ENCODE measurements at places on chromosomes 7 and 10.

DNA sequence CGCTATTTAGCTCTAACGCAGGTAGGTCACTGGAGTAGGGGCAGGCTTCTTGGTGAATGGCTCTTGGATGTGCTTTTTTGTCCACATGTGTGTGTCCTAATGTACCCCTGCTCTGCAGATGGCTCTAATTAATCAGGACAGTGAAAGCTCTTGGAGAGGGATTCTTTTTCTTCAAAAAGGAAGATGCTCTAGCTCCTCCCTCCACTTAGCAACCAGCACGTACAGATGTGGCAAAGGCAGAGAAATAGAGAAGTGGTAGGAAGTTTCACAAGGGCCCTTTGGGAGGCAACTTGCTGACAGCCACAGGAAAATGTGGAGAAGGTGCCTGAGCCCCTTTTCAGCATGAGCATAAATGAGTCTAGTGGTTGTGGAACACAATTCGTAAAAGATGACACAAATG is 221.7 kb downstream of the PLXNA4 start:
- DNase-seq: no peak

DNA sequence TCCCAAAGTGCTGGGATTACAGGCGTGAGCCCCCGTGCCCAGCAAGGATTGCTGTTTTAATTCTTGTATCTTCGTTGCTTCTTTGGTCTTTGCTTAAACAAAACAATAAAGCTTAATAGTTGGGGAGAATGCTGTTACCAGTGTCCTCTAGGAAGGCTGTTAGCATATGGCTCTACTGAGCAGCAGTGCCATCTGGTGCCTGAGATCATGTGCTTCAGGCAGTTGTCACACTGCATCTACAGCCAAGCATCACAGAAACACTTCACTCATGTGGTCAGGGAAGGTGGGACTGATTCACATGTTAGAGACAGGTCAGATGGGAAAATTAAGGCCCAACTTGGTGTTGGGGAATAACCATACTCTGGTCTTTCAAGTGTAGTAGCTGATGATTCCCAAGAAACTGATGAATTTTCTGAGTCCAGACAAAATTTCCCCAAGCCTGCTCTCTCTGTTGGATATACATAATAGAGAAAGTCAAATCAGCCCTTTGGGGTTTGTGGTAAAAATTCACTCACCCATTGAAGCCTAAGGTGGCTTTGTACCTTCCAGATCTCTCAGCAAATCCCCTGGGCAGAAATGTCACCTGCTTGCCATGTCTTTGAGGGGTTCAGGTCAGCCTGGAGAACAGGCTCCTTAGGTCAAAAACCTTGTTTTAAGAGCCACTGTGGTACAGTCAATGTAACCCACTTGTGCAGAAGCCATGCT is 28.4 kb downstream of the UBE2D4 start:
- DNase-seq: no peak

DNA sequence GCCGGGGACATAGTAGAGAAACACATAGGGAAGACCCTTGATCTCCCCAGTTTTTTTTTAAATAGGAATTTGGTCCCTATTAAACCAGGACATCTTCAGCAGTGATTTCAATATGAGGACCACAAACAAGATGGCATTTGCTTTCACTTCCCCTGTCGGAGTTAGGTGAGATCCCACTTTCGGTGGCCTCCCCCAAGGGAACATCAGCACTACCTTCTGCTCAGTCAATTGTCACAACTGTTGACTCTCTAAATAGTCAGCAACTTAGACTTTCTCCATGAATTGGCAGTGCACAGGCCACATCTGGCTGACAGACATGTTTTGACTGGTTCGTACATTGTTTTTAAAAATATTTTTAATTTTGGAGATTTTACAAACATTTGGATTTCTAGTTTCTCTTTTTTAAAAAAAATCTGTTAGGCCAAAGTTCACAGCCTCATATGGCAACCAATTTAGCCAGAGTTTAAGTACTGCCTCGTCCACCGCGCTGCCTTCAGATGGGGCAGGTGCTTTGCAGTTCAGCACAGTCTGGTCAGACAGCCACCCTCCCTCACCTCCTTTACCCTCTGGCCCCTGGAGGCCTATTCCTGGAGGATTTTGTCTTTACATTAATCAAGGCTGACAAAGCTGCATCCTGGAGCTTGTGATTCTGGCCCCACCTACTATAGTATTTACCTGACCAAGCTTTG is 139.2 kb upstream of the PRR15 start:
- no peak for DNase-seq

GRCh38 chr7:27140126-27140857 is 3.2 kb downstream of the HOXA5 start:
- no peak for DNase-seq

- DNase-seq: no peak
Observed at GRCh38 chr7:83643012-83643411, 5.9 kb downstream of the SEMA3E start.

DNA sequence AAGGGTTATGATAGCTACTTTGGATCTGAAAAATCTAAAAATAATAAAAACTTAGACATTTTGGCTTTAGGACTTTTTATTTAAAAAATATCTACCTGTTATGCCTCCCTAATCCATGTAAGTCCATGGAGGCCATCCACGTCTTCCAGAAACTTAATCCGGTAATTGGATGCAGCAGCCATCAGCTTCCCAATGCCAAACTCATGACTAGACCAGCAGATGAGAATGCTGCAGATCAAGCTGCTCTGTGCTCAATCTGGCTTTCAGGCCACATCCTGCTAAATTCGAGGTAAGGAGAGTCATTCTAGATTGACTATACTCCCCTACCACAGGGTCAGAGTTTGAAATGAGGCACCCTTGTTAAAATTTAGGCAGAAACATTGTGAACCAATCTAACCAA is 168.5 kb upstream of the TCERG1L start:
- DNase-seq: no peak

DNA sequence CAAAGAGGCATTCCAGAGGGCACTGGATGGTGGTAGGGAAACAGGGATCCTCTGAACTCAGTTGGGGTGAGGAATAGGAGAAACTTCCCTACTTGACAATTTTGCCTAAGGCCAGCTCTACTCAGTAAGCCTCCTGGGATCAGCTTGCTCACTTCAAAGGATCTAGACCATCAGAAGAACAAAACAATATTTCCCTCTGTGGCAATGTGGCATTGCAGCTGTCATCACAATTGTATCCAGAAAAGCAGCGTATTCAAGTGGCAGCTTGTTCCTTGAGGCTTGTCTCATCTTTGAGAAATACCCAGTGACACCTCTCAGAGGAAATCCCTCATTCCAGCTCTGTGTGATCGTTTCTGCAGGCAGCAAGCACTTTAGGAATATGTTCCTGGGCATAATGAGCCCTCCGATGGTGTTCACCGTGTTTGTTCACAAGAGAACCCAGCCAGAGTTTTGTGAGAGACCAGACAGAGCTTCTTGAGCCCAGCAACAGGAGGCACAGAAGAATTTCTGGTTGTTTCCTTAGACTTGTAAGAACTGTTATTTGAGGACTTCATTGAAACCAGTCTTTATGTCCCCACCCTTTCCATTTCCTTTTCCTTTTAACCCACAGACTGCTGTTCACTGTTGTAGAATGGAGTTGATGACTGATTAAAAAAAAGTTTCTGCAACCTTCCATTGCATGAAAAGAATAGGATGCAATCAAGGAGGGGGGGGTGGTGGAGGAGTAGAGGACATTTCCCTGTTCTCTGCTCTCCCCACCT is 747.3 kb downstream of the LRMDA start:
- no peak for DNase-seq

DNA sequence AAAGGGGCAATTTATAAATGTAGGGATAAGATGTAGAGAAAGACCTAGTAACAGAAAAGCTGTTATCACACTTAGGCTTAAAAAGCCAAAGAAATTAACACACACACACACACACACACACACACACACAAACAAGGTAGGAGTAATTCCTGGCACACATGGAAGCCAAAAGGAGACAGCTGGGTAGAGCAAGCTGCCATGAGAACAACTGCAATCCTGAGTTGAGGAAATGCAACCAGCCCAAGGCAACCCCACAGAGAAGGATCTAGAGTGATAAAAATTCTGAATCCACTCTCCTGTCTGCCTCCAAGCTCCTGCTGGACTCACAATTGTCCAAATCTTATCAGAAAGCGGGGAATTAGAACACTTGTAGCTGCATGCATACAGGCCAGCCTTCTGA is 229.1 kb upstream of the DGKB start:
- DNase-seq: no peak

- no peak for DNase-seq
Observed at GRCh38 chr10:51124852-51125251, 50.6 kb downstream of the PRKG1 start.

DNA sequence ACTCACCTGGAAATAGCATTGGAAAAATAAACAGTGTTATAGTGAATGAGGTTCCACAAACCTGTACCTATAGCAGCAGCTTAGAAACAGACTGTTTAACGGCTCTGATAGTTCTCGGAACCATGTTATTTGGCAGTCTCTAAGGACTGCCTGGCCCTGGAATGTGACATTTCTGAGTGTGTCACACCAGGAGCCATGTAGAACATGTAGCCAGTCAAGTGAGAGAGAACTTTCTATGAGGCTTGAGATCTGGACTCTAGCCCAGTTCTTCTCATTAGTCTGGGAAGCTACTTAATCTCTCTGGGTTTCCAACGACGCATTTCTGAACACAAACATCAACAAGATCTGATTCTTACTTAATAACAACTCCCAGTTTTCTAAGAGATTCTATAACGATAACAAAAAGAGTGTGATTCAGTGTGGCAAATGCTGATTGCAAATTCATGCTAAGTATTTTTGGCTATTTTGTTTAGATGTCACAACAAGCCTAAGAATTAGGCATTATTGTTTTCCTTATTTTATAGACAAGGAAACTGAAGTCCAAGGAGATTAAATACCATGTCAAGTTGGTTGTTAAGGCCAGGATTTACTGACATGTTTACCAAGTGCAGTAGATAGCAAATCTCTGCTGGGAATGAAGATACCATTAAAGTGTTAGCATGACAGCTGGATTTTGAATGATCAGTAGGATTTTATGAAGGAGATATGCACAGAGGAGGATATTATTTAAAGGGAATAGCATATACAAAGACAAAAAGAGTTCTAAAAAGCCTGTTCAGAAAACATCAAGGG is 47.2 kb downstream of the APBB1IP start:
- DNase-seq: no peak

- DNase-seq: no peak
Observed at GRCh38 chr10:61342858-61343572, 110.2 kb downstream of the TMEM26 start.

DNA sequence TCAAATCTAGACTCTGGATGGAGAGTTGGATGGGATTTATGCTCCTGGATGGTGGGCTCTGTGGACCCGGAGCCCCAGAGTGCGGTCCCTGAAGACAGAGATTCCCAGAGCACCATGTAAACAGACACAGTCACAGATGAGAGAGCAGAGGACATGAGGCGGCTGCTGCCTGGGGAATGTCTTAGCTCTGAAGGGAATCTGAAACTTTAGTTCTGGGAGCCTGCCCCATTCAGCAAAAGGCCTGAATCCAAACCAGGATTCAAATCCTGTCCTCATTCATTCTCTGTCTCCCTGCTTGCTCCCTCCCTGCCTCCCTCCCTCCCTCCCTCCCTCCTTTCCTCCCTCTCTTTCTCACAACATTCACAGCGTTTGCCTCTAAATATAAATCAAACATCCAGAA is 49.5 kb upstream of the CALD1 start:
- DNase-seq: no peak

- DNase-seq: no peak
Observed at GRCh38 chr10:121678631-121679174, 80.5 kb upstream of the FGFR2 start.

DNA sequence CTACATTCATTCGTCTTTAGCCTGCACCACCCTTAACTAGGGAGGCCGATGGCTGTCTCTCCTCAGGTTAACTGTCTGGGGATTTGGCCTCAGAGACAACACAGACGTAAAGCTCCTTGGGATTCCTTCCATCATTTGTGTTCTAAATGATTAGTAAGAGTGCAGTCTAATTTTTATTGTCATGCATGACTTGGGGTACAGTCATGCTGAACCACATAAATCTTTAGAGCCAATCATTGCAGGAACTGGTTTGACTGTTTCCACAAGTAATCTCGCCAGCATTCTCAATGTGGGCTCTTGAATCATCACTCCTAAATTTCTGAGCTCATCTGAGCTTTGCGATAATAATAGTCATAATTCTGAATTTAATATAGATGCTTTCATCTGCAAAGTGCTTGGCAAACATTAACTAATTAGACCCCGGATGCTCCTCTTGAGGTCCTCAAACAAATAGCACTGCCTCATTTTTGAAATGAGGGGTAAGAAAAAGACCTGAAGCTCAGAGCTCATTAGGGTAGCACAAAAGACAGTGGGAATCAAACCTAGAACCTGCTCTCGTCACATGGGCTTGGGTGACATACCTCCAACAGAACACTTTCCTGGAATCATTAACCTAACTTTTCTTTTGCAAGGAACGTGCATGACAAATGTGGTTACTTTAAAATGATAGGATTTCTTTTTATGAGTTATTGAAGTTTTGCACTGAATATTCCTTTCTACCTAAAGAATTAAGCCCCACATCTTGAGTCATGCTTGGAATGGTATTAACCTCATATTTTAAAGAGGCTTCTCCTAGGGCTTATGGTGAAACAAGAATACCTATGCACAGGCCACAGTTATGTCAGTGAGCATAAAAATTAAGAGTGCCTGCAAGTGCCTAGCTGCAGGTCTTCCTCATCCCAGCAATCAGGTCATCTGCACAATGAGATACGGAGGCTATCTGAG is 118.9 kb upstream of the NRP1 start:
- no peak for DNase-seq

DNA sequence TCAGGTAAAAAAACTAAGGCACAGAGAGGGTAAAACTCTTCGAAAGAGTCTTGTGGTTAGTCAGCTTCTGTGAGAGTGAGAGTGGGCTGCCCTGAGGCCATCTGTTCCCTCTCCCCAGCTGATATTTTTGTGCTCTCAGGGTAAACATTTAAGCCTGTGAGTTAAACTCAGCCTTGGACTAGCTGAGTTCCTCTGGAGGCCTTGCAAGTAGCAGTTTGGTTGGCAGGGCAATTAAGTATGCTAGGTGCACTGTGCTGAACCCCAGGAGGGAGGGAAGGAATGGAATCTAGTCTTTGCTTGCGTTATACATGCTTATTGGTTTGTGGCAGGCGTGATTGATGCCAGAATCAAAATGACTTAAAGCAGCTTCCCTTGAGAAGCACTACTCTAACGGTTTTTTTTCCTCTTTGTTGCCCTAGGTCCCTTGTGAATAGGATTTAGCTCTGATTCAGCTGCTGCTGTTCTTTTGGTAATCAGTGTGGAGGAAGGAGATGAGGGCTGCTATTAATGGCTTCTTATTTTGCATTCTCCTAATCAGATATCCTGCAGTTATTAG is 140.2 kb downstream of the AUTS2 start:
- no peak for DNase-seq

DNA sequence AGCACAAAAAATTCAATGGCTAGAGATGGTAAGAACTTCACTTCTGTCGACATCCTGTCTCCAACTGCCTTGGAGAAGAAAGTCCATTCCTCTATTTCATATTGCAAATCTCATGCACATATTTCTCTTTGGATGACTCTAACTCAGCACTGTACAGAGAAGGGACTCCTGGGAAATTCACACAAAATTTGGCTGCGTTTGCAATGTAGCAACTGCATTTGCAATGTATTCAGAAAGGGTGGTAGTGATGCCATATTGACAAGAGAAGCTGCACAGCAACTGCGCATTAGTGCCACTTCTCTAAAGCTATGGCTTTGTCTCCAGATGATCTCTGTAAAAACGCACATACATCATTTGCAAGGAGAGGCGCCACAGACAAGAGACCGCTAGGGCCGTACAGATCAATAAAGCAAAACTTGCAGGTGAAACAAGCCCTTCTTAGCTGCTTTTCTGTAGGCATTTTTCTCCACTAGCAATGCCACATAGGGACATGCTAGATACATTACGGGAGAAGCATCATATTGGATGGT is 389.5 kb downstream of the TCERG1L start:
- DNase-seq: no peak
